COR-L47 (cell line): ENCODE measurements at places on chromosomes 3 and 15.

GRCh38 chr3:57787867-57788623 is 31.9 kb downstream of the SLMAP start:
- peak; percentile 0 for DNase-seq

GRCh38 chr3:39232859-39233258 is 40.5 kb upstream of the XIRP1 start:
- DNase-seq, result no peak

DNA sequence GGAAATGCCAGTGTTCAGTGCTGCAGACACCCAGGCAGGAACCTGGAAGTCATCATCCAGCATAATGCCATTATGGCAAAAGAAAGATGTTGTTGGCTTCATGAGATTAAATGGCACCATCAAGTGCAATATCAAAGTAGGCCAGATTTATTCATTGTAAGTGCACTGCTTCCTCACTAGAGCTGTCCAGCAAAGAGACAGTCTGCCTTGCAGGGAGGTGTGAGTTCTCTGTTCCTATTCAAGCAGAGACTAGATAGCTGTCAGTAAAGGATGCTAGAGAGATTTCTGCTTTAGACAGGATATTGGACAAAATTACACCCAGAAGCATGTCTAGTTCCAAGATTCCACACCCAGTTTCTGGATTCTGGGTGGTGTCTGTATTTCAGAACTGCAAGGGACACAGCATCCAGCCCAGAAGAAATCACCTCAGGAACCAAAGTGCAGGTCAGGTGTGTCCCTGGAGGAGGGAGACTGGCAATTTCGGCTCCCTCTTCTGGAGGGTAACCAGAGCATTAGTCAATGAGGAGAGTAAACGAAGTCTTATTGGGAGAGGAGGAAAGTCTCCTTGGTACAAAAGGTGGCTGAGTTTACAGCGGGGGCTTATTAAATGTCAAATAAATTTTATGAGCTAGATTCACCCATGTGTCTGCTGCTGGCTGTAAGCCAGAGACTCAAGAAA is 377.3 kb downstream of the EPHB1 start:
- no peak for DNase-seq

GRCh38 chr15:31374489-31374888 is 47.9 kb downstream of the KLF13 start:
- no peak for DNase-seq

- peak; percentile 33 for DNase-seq
Observed at GRCh38 chr15:26970712-26971210, at the start of gene GABRG3. Gene GABRG3 (plus strand): TSS chr15:26971181.

DNA sequence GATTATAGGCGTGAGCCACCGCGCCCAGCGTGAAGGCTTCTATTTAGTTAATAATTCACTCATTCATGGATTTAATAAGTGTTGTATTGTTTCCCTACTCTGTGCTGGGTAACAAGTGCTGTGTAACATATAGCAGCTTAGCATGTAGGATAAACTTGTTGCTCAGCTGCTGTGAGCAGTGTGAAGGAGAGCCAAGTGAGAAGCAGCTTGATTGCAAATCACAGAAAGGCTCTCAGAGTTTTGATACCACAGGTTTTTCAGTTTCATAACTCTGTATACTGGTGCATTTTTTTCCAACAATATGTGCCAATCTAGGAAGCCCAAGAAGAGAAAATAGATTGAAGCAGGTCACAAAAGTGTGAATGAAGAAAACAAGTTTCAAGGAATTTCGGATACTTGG is 48.4 kb downstream of the AGTR1 start:
- no peak for DNase-seq

DNA sequence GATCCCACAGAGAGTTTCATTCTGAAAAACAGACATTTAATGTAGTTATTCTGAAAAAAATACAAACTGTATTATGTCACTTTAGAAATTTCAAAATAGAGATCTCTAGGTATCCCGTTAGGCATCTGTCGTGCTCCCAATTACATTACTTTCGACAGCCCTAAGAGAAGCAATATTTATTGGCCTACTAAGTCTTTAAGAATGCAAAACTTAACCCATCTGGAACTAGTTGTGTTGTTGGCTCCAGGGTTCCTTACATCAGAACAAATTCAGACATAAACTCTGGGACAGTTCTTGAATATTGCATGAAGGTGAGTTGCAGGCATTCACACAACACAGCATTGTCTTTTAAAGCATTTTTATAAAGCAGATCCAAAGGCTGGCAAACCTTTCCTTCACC is 498.4 kb downstream of the FHIT start:
- DNase-seq, result no peak
